Stimulated activated CD8-positive, alpha-beta memory T cell treated with anti-CD3 and anti-CD28 coated beads, Interleukin-7, amount 100 ng/mL, for 4 hours (primary cell): ENCODE measurements at places on chromosomes 6 and 20.

- no peak for DNase-seq
These were observed 225.0 kb downstream of the ALDH8A1 start for GRCh38 chr6:134724771-134725340.

- DNase-seq: no peak
These were observed 23.5 kb downstream of the STX7 start for GRCh38 chr6:132489376-132489775.

- no peak for DNase-seq
These were observed 270.4 kb upstream of the JARID2 start for GRCh38 chr6:14975471-14975817.

- no peak for DNase-seq
These were observed 524.8 kb upstream of the GJE1 start for GRCh38 chr6:141607956-141608355.

DNA sequence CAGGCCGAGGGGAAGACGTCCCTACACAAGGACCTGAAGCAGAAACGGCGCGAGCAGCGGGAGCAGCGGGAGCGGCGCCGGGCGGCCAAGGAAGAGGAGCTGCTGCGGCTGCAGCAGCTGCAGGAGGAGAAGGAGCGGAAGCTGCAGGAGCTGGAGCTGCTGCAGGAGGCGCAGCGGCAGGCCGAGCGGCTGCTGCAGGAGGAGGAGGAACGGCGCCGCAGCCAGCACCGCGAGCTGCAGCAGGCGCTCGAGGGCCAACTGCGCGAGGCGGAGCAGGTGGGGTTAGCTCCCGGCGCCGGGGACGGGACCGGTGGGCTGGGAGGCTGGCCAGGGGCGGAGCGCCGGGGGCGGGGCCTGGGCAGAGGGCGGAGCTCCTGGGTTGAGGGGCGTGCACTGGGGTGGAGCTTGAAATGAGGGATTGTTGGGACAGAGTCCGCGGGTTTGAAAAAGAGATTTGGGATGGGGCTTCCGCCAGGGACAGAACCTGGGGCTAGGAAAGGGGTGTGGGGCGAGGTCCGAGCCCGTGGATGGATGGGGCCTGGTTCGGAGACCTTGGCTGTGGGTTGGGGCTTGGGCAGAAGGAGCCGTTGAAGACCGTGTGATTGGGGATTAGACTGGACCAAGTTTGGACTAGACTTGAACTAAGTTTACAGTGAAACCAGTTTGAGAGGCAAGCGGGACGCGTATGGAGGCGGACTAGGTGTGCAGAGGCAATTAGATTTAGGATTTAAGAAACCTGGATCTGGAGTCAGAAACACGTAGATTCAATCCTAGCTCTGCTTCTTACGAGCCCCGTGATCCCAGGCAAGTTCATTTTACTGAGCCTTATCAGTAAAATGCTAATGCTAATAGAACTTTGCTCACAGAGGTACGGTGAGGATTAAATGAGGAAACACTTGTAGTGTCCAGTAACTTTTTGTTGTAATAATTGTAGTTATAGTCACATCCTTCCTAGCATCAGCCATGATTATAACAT is 20.9 kb downstream of the DEF6 start:
- DNase-seq: no peak

- no peak for DNase-seq
These were observed 177.8 kb upstream of the ECI2 start for GRCh38 chr6:4313044-4313686.

DNA sequence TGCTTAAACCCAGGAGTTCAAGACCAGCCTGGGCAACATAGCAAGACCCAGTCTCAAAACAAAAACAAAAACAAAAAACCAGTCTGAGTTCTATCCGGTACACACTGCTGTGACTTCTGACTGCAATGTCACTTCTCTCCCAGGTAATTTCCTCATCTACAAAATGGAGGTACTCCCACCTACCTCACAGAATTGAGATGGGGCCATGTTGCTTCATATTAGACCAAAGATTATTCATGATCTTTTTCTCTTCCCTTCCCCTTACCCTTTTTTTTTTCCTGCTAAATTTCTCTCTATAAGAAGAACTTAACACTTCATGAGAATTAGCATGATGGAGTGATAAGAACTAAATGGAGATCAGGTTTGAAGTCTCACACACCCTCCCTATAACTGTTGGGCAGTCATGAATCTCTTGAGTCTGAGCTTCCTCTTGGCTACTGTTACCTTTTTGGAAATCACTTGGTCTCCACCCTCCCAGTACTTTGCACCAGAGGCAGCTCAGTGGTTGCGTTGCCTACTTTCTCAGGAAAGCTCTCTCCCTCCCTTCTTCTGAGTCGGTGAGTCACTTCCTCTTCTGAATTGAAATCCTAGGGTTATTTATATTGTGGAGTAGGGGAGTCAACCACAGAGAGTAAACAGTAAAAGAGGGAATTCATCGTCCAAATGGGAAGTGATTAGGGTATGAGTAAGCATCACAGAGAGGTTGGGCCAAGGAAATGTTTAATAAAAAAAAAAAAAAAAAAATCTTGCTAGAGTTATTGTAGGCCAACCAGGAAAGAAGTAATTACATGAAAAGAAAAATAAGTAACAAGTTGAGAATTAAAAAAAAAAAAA is 59.9 kb upstream of the MAP7 start:
- DNase-seq: no peak

GRCh38 chr6:141103246-141103645 is 1029.5 kb upstream of the GJE1 start:
- DNase-seq: no peak

DNA sequence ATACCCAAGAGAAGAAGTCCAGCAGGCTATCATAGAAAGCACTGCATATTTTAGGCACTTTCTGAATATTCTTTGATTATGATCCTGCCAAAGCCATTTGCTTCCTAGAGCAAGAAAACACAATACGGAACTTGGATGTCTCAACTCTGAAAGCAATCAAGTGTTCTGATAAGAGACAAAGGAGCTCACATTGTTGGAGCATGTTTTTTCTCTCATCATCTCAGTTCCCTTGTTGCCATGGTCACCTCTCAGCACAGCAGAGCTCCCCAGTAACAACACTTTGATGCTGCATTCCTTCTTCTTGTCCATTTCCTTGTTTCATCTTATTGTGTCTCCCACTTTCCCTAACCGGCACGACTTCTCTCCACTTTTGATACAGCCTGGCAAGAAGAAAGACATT is 168.7 kb upstream of the FUT9 start:
- DNase-seq: no peak

GRCh38 chr6:97876711-97877110 is 593.7 kb upstream of the MMS22L start:
- DNase-seq: no peak

DNA sequence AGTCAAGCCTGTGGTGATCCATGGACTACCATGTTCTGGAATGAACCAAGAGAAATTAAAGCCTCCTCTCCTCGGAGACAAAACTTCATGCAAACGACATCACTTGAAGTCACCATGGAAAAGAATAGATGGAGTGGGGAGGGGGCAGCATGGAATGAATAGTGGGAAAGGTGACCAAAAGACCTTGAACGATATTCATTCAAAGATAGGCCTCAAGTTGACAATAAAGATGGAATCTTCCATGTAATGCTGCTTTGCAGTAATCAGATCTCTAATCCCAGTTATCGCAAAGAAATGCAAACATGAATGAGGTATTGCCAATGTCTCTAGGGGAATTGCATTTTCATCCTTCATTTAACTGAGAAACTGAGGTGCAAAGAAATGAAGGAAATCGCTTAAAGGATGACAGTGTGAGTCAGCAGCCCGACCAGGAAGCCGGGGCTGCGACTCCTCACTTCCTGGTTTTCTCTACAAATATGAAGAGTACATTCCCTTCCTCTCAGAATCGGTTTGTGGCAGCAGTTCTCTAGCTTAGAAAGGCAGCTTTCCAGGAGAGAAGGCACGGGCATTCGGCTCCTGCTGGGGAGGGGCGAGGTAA is 65.6 kb upstream of the RREB1 start:
- no peak for DNase-seq

DNA sequence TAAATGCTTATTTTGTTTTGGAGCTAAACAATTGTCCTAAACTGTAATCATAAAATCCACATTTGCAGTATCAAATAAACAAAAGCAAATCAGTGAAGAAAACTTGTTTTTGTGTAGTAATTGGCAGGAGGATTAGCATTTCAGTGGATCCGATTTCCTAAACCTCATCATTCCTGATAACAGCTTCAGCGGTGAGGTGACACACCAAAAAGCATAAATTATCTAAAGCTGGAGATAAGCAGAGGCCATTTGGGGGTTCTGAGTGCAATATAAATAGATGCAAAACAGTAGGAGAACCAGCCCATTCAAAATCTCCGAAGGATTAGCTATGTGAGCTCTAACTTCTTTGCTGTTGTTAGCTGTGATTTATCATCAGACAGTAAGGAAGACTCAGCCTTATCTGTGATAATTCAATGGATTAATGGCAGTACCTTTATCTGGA is 235.8 kb downstream of the EPHA7 start:
- DNase-seq: no peak

DNA sequence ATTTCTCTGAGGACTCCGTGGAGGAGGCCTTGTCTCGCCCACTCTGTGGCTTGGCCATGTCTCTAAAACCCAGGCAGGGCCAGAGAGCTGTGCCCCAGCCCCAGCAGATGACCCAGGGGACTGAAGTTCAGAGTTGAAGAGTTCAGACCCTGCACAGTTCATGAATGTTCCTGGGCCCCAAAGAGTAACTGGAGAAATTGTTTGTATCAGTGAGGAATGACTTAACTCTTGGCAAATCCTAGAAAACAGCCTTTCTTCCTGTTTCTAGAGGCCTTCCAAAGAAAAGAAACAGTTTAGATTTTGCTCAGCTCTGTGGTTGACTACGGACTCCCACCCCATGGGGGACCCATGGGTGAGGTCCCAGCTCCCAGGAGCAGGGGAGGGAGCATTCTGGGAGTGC is 62.1 kb upstream of the EYA2 start:
- DNase-seq: no peak

DNA sequence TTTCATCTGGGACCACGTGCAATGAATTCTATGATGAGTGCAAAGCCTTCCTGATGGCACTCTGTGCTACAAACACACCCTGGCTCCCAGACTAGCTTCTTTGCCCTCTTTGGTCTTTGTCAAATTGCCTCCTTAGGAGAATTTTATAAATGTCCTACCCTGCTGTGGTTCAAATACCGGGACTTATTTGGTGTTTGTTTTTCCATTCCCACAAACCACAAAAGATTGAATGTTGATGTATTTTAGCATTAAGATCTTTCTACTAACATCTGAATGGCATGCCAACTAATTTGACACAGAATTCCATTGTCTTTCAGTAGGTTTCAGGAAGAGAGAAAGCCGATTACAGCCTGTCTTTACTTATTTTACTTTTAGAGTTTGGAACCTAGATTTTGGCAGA is 424.2 kb upstream of the SLC35B3 start:
- DNase-seq: no peak

GRCh38 chr20:51876313-51876940 is 74.1 kb upstream of the SALL4 start:
- no peak for DNase-seq

GRCh38 chr6:11129908-11130565 is 18.5 kb upstream of the ERVFRD-1 start:
- no peak for DNase-seq

DNA sequence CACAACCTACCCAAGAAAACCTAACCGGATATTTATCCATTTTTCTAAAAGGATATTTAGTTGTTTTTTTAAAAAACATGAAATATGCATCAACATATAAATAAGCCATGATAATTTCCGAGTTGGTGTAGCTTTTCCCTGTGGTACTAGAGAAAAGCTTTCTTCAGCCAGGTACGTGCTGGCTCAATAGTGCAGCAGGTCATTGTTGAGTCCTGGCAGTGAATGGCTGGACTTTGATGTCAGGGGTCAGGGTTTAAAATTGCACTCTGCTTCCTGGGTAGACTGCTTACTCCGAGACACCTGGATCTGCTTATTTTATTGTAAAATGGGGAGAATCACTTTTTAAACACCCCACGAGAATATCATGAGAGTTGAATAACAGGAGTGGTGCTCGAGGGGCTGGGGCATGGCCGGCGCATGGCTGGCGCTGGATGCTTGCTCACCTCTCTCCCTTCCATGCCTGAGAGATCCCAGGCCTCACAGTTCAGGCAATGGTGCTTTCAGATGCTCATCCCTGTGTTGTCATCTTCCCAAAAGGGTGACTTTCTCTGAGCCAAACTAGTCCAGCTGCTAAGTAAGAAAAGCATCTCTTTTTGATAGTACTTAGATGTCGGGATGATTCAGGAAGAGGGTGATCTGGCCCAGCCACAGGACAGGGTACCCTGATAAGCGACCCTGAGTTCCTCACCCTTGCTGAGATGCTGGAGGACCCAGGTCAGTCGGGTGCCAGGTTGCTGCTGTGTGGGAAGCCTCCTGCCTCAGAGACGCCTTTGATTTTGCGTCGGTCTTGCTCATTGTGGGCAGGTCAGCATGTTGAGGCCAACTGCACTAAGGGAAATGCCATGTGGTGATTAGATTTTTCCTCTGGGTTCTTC is 269.1 kb upstream of the FOXQ1 start:
- no peak for DNase-seq

DNA sequence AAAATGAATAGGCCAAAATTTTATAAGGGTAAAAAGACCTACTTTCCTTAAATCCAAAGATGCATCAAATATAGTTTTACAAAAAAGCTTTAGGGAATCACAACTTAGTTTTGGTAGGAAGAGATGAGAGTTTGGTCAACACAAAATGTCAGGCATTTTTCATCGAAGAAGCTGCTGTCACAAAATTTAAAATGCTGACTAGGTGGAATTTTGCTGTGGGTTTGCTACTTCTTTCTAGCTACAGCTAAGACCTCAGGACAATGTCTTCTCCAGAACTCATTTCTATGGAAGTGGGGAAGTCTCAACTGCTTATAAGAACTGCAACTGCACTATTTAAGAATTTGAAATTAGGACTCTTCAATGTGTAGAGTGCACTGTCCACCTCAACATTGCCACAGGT is 351.1 kb downstream of the HAO1 start:
- DNase-seq: no peak

GRCh38 chr20:888057-888456 is 28.1 kb downstream of the ANGPT4 start:
- no peak for DNase-seq

- no peak for DNase-seq
These were observed 10.4 kb downstream of the TRIM31 start for GRCh38 chr6:30102414-30102969.

- no peak for DNase-seq
These were observed 56.4 kb downstream of the NRN1 start for GRCh38 chr6:5950361-5950785.

- DNase-seq: no peak
These were observed 177.5 kb downstream of the CDC5L start for GRCh38 chr6:44564906-44565524.

DNA sequence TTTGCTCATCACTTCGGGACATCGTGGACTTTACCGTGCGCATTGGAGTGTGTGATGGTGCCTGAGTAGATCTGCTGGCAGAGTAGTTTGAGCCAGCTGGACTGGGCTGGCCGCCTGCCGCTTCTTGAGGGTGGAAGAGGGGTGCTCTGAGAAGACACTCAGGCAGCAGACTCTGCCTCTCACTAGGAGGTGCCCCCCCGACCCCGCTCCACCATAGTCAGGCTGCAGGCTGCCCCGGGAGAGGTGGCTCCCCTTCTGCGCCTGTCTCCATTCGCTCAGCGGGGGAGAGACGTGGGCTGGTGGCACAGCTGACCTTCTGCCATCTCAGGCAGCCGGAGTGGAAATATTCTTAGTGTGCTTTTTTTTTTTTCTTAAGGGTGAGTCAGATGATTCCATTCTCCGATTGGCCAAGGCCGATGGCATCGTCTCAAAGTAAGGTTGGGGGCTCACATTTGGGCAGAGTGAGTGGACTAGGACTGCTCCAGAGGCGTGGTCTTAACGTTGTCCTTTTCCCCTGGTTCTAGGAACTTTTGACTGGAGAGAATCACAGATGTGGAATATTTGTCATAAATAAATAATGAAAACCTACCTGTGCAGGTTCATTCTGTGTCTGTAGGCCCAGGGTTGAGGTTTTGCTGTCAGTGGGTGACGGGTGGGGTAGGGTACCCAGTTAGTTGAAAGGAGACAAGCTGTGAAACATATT is 1.2 kb downstream of the RPS21 start:
- no peak for DNase-seq
